ENCODE measurements at places on chromosomes 4 and X. TPM values are rescaled to one million over a fixed set of nuclear protein-coding genes. Genes with fewer than 3 reads are reported as not detected.

The UGT2B7 gene
- total RNA-seq = 2.5 TPM

The TRPC3 gene
- 0.64 TPM for total RNA-seq

The TMPRSS11E gene
- total RNA-seq = 1.3 TPM

The TMEM150C gene
- total RNA-seq = 38.3 TPM

The OPRPN gene
- 1.0 TPM for total RNA-seq

The HCFC1 gene
- 22.6 TPM for total RNA-seq

GRCh38 chr4:60938621-60939020 is 261.5 kb upstream of the ADGRL3 start:
- no peak for DNase-seq
- H3K27ac ChIP-seq = no peak overlapping the region
- no peaks in the 10 kb centered on the region for H3K36me3 ChIP-seq
- no peaks in the 10 kb centered on the region for H3K27me3 ChIP-seq
- no peak overlapping the region for H3K4me3 ChIP-seq

- no peak overlapping the region for H3K4me3 ChIP-seq
- H3K4me1 ChIP-seq = peaks cover 5% of the 10 kb centered on the region
- no peaks in the 10 kb centered on the region for H3K36me3 ChIP-seq
- no peak for DNase-seq
- no peak overlapping the region for H3K27ac ChIP-seq
Observed at GRCh38 chr4:48752726-48753125, 27.4 kb downstream of the FRYL start.

GRCh38 chr4:37754410-37755185 is 68.4 kb upstream of the RELL1 start:
- no peaks in the 10 kb centered on the region for H3K27me3 ChIP-seq
- no peak for DNase-seq
- H3K4me3 ChIP-seq = no peak overlapping the region
- H3K27ac ChIP-seq = no peak overlapping the region

DNA sequence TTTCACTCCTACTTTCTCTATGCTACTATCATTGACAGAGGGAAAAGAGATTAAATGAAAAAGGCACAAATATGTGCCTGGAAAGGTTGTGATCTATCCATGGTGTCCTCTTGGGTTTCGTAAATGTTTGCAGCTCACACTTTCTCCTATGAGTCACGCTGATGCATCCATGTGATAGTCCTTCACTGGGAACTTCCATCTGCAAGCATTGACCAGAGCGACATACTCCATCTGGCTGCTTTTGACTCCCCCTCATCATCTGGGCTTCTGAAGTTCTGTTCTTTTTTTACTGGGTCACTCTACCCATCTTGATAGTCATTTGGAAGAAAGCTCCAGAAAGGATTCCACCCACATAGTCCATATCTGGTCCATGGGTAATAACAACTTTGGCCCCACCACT is 84.7 kb upstream of the NDST3 start:
- no peak for DNase-seq
- H3K27me3 ChIP-seq = no peaks in the 10 kb centered on the region
- H3K36me3 ChIP-seq = no peaks in the 10 kb centered on the region
- H3K27ac ChIP-seq = no peak overlapping the region

DNA sequence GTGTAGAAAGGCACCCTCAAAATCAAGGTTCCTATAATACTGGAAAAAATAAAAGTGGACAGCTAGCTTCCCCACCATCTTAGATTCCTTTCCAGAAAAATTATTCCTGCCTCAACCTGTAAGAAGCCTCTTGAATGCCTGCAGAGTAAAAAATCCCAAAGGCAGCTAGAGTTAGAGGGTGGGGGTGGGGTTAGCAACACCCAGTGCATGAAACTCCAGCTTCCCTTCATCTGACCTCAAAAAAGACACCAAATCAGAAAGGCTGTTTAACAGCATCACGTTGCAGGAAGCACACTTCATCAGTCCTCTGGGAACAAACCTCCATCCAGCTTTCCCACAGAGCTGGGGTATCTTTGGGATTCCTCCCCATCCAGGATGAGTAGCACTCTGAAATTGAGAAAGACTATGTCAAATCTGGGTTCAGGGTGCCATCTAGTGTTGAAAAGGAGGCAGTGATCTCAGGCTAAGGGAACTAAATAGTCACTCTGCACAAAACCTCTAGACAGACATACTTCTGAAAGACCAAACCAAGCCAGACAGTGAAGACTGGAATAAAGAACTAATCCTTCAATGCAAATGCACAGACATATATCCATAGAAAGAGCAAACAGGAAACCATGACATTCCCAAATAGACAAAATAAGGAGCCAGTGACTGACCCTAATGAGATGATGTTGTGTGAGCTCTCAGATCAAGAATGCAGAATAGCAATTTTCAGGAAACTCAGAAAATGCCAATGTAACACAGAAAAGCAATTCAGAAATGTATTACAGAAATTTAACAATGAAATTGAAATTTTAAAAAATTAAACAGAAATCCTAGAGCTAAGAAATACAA is 97.9 kb downstream of the ARHGEF9 start:
- DNase-seq = no peak
- H3K36me3 ChIP-seq = no peaks in the 10 kb centered on the region
- no peak overlapping the region for H3K27ac ChIP-seq
- no peaks in the 10 kb centered on the region for H3K4me1 ChIP-seq

- DNase-seq = no peak
- H3K27me3 ChIP-seq = no peaks in the 10 kb centered on the region
- H3K27ac ChIP-seq = no peak overlapping the region
- H3K4me3 ChIP-seq = no peak overlapping the region
- H3K4me1 ChIP-seq = no peaks in the 10 kb centered on the region
Observed at GRCh38 chr4:125111323-125111722, 203.4 kb upstream of the FAT4 start.

DNA sequence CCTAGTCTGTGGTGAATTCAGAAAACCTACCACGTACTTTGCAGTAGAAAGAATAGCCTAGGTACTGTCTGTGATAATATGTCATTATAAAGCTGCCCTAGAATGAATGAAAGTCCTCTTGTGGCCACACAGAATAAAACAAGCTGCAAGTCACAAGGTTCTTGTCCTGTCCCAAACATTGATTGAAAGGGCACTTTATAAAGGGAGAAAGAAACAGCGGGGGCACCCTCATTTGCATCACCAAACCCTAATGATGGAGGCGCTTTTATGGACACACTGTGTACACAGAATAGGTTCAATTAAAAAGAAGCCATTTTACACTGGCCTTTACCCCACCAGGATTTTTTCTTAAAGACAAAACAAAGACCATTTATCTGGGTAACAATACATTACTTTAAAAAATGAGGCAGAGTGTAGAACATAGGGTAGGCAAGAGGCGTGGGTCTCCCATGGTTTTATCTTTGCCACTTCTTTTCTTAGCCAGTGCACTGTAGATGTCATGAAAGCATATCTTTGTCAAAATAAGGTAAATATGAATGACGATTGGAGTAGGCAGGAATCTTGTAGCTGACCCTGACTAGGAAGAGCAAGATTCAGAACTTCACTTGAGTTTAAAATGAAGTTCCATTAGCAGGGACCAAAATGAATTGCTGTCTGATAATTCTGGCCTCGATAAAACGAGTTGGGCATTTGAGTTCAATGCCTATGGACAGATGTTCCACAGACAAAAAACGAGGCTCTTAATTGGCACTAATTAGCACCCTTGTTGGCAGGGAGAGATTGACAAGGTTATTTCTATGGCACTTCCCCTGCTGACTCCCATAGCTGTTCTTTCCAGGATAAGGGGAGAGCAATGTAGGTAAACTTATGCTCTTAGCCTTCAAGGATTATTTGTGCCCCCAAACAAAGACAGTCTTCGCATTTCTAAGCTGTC is 365.1 kb downstream of the AFF2 start:
- H3K4me3 ChIP-seq = no peak overlapping the region
- H3K27me3 ChIP-seq = no peaks in the 10 kb centered on the region
- H3K27ac ChIP-seq = no peak overlapping the region
- DNase-seq = no peak
- no peaks in the 10 kb centered on the region for H3K4me1 ChIP-seq

DNA sequence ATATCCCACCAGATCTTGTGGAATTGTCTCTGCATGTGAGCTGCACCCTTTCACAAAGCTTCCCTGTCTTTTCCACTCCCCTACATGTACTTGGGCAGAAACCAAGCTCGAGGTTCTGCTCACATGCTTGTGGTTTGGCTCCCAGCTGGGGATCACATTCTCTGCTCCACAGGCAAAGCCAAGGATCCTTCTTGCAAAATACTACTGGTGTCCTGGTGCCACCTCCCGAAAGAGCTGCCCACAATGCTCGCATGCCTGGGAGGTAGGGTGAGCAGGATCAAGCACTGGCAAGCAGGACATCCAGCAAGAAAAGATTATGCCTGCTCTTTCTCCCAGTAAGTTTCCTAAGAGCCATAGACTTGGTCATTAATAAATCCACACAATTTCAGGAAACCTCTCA is 45.1 kb upstream of the PPARGC1A start:
- no peaks in the 10 kb centered on the region for H3K36me3 ChIP-seq
- peak; percentile 95 for DNase-seq
- H3K27me3 ChIP-seq = no peaks in the 10 kb centered on the region
- H3K27ac ChIP-seq = peak overlapping the region; percentile 71
- H3K4me3 ChIP-seq = no peak overlapping the region

DNA sequence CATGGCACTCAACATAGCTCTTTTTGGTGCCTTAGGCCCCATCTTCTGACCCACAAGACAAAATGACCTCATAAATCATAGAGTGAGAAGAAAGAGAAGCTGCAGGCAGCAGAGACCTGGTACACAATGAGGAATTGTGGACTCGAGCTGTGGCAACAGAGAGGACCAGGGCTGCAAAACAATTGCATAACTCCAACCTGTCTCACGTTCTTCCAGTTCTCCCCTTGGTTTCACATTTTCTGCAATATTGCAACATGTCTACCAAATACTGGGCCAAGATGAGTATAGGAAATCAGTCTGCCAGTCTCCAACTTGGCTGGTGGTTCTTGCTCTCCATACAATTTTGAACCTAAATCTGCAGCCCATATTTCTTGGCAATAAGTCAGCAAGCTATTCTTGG is 105.3 kb downstream of the KDR start:
- H3K4me1 ChIP-seq = no peaks in the 10 kb centered on the region
- DNase-seq = peak; percentile 17
- H3K36me3 ChIP-seq = no peaks in the 10 kb centered on the region
- H3K4me3 ChIP-seq = no peak overlapping the region
- H3K27ac ChIP-seq = no peak overlapping the region
- no peaks in the 10 kb centered on the region for H3K27me3 ChIP-seq

DNA sequence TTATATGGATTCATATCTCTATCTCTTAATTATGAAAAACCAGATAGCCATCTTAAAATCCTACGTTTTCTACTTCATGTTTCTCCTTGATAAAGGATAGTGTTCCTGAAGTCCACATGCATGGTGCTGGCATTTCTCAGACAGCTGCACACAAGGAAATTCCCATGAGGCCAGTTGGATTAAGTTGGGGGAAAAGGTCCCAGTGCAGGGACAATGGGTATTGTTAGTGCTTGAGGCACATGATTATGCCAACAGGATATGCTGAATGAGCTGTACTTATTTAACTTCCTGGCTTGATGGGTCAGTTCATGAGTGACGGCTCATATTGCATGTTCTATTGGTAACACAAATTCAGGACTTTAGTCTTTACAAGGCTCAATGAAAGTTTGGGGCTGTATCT is 913.9 kb upstream of the NDST4 start:
- no peak overlapping the region for H3K27ac ChIP-seq
- H3K4me3 ChIP-seq = no peak overlapping the region
- DNase-seq = no peak
- no peaks in the 10 kb centered on the region for H3K36me3 ChIP-seq

GRCh38 chr4:71303850-71304249 is 35.0 kb upstream of the SLC4A4 start:
- no peak for DNase-seq
- no peaks in the 10 kb centered on the region for H3K36me3 ChIP-seq
- H3K27ac ChIP-seq = no peak overlapping the region
- no peaks in the 10 kb centered on the region for H3K27me3 ChIP-seq
- no peaks in the 10 kb centered on the region for H3K4me1 ChIP-seq

GRCh38 chr4:112516471-112517066 is 589 bp upstream of the NEUROG2 start:
- H3K36me3 ChIP-seq = no peaks in the 10 kb centered on the region
- H3K4me1 ChIP-seq = peaks cover 5% of the 10 kb centered on the region
- H3K4me3 ChIP-seq = peak overlapping the region; percentile 58

DNA sequence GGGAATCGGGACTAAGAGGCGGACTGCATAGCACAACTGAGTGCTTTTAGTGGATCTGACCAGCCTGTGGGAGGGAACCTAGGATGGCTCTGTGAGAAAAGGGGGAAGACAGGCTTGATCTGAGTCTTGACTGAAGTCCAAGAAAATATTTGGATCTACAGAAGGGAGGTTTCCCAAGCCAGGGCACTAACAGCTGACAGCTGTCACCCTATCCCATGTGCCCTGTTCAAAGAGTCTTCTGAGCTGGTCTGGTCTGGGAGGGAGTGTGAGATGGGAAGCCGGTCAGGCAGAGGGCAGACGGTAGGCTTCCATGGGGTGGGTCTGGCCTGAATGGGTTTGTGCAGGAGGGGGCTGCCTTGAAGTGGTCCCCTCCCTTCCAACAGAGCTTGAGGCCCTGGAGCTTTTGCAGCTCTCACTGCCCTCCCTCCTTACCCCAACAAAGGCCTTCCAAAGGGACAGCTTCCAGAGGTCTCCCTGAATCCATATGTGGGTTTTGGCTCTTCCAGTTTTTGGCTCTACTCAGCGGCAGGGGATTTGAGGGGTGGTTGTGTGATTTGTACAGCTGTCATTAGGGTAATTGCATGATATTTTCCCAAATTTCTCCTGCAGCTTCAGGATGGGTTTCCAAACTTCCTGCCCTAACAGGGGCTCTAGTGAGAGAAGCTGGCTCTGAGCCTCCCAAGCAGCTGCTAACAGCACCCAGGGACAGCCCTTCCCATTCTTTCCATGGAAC is 643.7 kb downstream of the BCOR start:
- H3K4me1 ChIP-seq = no peaks in the 10 kb centered on the region
- H3K4me3 ChIP-seq = no peak overlapping the region
- peaks cover 77% of the 10 kb centered on the region for H3K27me3 ChIP-seq
- H3K36me3 ChIP-seq = no peaks in the 10 kb centered on the region
- no peak overlapping the region for H3K27ac ChIP-seq
